ENCODE measurements at places on chromosomes 3 and 15.
A peak's percentile ranks its signal among the peaks of the same experiment; 100 is the strongest.

- DNase-seq, result no peak
Measured at GRCh38 chr3:170660139-170660538, 74.3 kb upstream of the SLC7A14 start.

- DNase-seq, result no peak
Measured at GRCh38 chr15:76903251-76903681, 1.9 kb downstream of the SCAPER start.

DNA sequence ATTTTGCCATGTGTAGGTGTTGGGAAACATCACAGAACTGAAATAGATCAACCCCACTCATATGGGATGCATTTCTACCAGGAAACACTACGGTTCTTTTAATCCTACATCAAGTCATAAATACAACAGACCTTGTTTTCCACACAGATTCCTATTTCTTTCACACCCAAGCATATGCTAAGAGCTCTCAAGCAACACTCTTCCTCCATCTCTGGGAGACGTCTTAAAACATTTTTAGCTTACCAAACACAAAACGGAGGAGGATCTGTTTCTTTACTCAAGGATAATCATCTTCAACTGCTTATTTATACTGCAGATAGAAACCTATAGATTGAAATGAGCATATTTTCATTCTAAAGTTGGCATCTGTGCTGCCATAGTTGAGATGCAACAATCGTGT, 5.1 kb downstream of the GJD2 start:
- DNase-seq, result no peak

DNA sequence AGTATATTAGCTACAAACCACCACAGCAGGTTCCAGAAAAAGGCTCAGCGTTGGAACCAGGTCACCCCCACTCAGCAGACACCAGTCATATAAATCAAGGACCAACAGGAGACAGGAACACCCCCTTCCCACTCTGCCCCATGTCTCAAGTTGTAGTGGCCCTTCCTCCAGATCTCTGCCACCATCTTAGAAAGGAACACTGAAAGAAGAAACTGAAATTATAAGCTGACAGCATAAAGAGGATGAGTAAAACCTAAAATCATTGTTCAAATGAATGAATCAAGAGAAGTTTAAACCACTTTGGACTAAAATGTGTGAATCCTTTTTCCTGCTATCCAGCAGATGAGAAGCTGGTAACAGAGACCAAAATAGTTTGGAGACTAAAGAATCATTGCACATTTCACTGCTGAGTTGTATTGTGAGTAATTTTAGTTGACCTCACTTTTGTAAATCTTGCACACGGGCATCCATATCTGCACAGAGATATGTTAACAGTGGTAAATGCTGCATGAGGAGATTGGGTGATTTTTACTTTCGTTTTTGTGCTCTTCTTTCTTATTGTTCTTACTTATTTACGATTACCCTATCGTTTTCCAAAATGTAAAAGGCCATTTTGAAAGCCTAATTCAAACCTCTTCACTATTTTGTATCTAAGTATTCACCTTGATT, 19.8 kb downstream of the CCR3 start:
- DNase-seq, result no peak

- DNase-seq, result no peak
Measured at GRCh38 chr3:19046440-19046839, 101.9 kb upstream of the KCNH8 start.

DNA sequence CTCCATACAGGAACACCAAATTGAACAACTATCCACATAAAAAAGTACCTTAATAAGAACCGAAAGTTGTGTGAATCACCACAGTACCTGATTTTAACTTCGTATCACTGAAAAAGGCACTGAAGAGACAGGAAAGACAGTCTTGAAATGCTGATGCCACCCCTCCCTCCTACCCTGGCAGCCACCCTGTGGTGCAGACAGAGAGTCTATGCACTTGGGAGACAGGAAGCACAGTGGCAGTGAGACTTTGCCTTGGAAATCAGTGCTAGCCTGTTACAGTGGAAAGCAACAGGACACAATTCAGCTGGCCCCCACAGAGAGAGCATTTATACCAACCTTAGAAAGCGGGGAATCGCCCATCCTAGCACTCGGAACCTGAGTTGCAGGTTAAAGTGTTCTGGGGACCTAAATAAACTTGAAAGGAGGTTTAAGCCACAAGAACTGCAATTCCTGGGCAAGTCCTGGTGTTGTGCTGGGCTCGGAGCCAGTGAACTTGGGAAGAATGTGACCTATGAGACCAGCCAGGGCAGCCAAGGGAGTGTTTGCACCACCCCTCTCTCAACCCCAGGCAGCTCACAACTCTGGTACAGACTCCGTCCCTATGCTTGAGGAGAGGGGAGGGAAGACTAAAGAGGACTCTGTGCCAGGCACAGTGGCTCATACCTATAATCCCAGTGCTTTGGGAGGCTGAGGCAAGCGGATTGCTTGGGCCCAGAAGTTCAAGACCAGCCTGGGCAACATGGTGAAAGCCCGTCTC, 240.1 kb downstream of the ISL2 start:
- peak; percentile 85 for DNase-seq

DNA sequence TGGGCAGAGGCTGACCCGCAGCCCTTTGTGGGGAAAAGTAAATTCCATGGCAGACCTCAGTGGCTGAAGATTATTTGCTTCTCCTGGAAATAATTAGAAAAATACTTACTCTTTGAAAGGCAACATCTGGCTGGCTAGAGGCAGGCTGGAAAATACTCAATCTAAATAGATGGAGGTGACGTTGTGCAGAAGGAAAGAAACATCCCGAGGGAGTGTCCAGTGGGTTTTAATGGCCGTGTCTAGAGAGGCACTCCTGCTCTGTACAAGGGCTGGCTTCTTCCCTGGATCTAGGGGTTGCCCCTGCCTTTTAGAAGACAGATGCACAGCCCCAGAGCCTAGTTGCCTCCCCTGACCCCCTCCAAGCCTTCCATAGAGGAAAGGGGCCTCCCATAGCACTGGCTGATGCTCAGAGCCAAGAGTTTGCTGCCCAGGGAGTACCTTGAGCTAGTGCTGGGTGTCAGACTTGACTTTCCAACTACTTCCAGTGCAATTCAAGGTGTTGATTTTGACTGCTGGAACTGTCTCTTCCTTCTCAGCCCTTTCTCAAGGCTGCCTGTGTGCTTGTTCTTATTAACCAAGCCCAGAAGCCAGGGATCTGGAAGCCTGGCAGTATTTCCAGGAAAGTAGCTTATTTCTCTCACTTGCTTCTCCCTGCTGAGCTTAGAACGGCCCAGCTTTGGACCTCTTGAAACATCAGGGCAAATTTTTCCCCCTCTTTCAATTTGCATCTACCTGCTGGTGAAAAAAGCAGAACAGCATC, 27.4 kb downstream of the CGNL1 start:
- DNase-seq, result no peak

DNA sequence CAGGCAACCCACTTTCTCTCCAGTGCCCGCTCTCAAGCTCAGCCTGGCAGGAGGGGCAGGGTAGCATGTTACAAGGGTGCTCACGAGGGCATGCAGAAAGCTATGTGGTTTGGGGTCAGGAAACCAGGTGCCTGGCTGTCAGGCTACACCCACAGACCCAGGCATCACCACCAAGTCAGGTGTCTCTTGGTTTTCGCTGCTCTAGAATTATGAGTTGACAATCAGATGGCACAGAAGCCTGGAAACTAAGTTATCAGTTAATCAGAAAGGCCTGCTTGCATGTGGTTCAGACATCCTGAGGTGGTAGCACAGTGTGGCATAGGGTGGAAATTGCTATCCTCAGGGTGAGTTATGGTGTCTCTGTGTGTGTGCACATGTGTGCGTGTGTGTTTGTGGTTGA, 16.2 kb upstream of the CCR9 start:
- no peak for DNase-seq
